ENCODE measurements at places on chromosomes 6 and 20.

- no peak for DNase-seq
Measured at GRCh38 chr6:84910906-84911607, 146.7 kb upstream of the TBX18 start.

- no peak for DNase-seq
Measured at GRCh38 chr20:3930265-3931206, 41.3 kb downstream of the PANK2 start.

DNA sequence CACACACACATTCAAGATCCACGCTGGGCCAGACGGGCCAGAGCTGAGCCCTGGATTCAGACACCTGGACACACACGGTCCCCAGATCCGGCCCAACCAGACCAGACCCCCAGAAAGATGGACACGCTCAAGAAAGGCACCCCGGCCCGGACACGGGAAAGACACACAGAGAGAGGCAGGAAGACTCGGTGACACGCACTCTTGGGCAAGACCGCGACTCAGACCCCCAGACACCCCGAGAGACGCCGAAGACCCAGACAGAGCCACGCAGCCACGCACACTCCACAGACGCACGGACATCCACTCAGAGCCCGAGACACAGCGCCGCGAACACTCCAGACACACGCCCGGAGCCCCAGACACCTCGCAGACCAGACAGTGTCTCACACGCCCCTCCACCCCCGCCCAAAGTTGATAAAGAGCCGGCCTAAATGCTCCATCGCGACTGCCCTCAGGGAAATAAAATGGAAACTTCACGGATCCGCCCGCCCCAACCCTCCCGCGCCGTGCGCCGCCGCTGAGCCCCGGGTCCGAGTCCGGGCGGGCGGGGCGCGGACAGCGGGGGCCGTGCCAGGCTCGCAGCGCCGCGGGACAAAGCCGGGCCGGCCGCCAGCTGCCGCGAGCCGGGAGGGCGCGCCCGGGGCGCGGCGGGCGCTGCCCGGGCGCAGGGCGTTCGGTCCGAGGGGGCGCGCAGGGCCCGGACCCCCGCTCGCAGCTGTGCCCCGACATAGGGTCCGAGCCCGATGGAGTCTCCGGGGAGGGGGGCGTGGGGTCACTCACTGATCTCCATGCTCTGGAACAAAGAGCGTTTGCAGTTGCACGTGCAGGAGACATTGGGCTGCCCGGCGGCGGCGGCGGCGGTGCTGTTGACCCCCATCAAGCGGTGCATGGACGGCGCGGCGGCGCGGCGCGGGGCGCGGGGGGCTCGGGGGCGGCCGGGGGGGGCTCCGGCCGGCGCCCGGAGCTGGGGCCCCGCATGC, 831 bp downstream of the PMEPA1 start:
- DNase-seq: peak; percentile 4

DNA sequence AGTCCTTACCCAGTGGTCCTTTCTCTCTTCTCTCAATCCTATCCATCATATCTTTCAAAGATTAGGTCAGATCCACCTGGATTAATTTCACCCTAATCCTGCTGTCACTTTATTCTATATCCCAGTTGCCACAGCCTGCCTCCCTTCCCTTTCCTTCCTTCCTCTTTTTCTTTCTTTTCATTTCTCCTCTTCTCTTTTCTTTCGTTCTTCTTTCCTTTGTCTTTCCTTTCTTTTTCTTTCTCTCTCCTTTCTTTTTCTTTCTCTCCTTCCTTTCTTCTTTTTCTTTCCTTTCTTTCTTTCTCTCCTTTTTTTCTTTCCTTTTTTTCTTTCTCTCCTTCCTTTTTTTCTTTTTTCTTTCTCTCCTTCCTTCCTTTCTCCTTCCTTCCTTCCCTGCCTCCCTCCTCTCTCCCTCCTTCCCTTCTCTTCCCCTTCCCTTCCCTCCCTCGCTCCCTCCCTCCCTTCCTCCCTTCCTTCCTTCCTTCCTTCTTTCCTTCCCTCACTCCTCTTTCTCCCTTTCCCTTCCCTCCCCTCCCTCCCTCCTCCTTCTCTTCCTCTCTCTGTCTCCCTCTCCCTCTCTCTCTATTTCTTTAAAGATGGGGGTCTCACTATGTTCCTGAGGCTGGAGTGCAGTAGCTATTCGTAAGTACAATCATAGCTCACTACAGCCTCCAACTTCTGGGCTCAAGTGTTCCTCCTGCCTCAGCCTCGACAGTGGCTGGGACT, 15.1 kb upstream of the RPN2 start:
- no peak for DNase-seq

DNA sequence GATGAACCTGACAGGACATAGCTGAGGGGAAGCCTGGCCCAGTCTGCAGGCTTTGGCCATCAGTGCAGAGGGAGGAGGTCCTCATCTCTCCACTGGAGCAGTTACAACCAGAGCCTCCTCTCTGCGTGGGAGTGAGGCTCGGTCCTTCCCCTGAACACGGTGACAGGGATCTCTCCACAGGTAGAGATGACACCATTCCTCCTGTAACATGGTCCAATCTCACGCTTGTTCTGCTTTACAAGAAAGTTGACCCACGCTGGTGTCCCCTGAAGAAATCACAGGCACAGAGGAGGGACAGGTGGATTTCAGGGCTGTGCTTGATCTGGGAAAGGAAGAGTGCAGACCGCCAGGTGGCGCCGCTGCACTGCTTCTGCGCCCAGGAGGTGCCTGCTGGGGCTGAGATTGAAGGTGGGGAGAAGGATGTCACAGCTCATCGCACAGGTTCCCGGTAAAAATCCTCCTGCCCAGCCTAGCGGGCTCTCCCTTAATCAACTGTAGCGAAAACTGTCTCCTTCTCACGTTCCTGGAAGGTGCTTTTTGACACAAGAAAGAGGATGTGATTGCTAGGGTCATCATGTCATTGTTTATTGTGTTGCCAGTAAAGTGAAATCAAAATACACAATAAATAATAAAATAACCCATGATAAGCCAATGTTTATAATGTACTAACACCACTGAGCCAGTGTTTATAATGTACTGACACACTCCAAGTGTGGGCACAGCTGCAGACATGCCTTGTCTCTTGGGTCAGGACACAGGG, 20.4 kb downstream of the HLA-G start:
- peak; percentile 67 for DNase-seq

DNA sequence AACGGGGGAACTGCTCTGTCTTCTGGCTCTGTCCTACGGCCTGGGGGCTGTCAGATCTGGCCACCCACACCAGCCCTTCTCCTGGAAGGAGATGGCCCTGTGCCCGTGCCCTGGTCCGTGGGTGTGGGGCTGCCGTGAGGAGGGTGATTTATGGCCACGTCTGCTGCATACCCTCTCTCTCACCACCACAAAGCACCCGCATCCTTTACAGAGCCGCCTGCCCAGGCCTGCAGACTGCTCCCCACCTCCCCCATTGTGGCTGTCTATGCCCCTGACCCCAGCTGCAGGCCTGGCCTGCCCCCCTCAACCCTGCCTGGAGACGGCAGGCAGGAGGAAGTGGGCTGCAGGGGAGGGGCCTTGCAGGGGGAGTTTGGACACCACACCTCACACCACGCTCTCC, 72.7 kb upstream of the GATA5 start:
- DNase-seq: no peak

GRCh38 chr20:49446808-49447207, 35.7 kb downstream of the KCNB1 start:
- no peak for DNase-seq

- DNase-seq: peak; percentile 9
Measured at GRCh38 chr20:3687655-3688054, 5.8 kb upstream of the ADAM33 start.

GRCh38 chr6:156533872-156534524, 243.2 kb upstream of the ARID1B start:
- no peak for DNase-seq

DNA sequence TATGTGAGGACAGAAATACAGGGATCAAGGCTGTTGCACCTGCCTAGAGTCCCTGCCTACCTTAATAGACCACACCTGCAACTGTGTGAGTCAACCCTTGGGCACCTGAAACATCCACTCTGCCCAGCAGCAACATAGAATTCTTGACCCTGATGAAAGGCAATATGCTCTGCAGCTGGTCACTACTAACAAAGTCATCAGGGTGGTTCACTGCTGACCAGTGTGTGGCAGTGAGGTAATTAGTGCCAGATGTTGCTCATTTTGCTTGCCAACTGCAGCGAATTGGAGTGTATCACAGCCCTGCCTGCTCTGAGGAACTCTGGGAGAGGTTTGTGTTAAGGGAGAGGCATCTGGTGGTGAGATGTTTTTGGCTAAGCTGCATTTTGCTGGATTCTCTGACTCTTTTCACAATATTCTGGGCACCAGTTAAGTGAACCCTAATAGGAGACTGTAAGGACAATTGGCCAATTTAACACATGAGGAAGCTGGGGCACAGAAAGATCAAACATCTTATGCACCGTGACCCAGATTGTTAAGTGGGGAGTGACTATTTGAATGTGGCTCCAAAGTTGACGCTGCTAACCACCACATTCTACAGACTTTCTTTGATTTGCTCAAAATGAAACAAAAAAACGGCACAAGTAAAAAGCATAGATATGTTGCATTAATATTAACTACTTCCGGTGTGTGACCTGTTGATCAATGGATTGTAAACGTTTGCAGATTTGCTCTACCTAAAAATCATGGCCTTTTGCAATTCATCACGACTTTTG, 61.9 kb upstream of the OPRM1 start:
- no peak for DNase-seq

- no peak for DNase-seq
Measured at GRCh38 chr6:21193790-21194475, 399.6 kb upstream of the SOX4 start.

- no peak for DNase-seq
Measured at GRCh38 chr20:8244637-8245036, 112.6 kb downstream of the PLCB1 start.

DNA sequence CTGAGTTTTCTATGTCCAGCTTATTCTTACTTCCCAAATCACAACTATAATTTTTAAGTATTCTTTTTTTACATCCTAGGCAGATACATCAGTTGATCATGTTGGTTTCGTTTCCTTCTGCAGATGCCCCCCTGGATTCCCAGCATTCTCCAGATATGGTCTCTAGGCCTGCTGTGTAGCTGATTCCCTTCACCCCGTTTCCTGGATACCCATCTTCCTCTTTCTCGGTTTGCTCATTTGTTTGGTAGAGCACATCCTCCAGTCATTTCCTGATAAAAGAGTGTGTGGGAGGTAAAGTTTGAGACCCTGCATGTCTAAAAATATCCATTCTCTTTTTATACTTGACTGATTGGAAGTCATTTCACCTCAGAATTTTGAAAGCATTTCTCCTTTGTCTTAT, 66.4 kb downstream of the ANKS1A start:
- no peak for DNase-seq

DNA sequence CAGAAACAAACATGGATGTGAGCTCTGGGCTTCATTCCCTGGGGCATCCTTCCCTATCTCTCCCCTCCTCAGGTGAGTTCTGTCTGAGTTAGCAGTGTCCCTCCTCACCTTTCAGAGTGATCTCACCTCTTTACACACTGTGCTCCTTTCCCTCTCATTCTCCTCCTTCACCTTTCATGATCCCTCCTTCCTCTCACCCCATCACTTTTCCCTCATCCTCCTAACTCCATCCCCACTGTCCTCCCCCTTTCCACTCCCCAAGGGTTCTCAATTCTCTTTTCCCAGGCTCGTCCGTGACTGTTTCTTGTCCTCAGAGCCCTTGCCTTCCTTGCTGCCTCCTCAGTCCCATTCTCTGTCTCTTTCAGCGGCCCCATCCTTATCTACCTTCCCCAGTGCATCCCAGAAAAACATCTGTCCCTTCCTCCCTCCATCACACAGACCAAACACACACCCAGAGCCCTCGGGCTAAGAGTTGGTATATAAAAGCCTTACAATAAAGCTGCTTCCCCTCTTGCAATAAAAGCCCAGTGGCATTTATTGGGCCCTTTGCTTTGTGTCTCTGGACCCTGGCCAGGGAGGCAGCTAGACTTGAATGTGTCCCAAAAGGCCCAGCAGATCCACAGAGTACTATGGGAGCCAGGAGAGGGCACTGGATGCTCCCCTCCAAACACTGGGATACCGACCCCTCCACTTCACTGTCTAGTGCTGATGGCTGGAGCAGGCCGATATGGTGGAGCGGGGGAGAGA, 1.9 kb downstream of the RNF39 start:
- peak; percentile 10 for DNase-seq

- DNase-seq: no peak
Measured at GRCh38 chr6:15539722-15540270, 123.0 kb downstream of the DTNBP1 start.

GRCh38 chr6:52545406-52546119, 31.3 kb downstream of the TRAM2 start:
- DNase-seq: no peak

- DNase-seq: no peak
Measured at GRCh38 chr6:89406141-89406540, 5.9 kb downstream of the RRAGD start.

DNA sequence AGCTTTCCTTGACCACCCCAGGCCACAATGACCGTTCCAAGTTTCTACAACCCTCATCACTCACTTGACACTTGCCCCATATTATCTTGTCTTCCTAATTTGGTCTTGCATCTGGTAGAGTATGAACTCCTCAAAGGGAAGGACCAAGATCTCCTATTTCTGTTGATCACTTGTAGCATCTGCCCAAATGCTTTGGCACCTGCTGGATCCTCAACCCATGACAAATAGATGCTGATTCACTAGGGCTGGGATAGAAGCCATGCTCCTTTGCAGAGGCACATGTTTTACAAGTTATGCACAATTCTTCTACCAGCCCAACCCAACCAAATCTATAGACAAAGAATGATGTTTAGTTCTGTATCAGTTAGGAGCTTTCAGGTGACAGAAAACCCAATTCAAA, 110.7 kb downstream of the UNC5CL start:
- no peak for DNase-seq

DNA sequence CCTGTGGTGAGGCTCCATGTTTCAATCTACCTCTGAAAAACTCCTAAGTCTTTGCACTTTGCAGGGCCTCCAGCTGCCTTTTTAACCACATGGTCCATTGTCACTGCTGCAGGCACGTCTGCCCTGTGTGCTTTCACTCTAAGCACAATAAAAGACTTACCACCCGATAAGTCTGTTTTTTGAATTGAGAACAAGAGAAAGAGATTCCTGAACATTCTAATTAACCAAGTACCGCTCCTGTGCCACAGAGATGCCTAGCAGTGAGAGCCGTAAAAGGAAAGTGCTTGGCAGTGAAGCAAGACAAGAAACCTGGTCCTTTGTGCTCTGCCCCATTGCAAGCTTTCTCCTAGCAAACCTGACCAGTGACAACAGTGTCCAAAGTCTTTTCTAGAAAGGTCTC, 487.6 kb upstream of the FLRT3 start:
- no peak for DNase-seq

DNA sequence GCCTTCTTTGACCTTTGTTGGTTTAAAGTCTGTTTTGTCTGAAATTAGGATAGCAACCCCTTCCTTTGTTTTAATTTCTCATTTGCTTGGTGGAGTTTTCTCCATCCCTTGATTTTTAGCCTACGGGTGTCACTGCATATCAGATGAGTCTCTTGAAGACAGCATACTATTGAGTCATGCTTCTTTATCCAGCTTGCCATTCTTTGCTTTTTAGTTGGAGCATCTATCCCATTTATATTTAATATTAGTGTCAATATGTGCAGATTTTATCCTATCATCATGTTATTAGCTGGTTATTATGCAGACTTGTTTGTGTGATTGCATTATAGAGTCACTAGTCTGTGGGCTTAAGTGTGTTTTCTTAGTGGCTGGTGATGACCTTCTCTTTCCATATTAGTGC, 622.2 kb downstream of the MMUT start:
- DNase-seq: no peak

Measured in NCI-H1105 treated with DMSO at 0.1 percent for 48 hours (cell line).